ENCODE measurements at places on chromosomes 11 and 22. TPM values are rescaled to one million over a fixed set of nuclear protein-coding genes. Genes with fewer than 3 reads are reported as not detected.

TMEM121B gene
- 1.7 TPM for total RNA-seq

OR52H1 gene
- not detected for total RNA-seq

DNA sequence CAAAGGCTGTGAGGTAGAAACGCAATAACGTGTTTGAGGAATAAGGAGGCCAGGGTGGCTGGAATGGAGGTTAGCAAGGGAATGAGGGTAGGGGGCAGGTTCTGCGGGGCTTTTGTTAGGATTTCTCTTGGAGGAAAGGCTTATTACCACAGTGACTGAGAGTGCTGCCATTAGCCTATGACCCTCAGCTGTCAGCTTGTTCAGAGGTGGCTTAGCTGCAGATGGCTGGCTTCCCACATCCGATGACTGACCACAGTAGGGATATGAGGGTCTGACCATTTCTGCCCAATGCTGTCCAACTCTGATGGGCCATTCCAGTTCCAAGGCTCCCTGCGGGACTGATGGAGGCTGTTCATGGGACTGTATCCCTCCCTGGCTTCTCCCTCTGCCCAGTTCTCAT is 181.8 kb downstream of the MIAT start:
- DNase-seq: no peak
- H3K27ac ChIP-seq: no peak overlapping the region
- no peak overlapping the region for H3K4me3 ChIP-seq
- H3K27me3 ChIP-seq: no peaks in the 10 kb centered on the region
- H3K36me3 ChIP-seq: no peaks in the 10 kb centered on the region

DNA sequence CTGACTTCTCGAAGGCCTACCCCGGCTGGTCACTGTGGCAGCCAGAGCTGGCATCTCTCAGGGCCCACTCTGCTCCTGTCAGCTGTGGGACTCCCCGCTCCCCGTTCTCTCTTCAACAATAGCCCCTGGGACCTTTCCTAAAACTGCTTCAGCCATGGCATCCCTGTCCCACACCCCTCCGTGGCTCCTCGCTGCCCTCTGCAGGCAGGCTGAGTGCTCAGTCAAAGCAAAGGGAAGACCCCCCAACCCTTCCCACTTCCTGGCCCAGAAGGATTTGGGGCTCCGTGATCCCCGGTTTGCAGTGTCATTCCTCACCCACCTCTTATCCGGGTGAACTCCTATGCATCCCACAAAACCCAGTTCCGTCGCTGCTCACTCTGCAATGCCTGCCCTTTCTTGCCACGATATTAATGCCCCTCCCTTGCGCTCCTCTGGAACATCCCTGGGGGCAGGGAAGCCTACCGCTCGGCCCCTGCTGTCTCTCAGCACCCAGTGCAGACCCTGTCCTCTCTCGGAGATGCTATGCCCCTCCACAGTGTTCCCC is 1.6 kb upstream of the TH start:
- H3K27ac ChIP-seq: no peak overlapping the region
- H3K36me3 ChIP-seq: no peaks in the 10 kb centered on the region
- H3K27me3 ChIP-seq: peaks cover 53% of the 10 kb centered on the region

DNA sequence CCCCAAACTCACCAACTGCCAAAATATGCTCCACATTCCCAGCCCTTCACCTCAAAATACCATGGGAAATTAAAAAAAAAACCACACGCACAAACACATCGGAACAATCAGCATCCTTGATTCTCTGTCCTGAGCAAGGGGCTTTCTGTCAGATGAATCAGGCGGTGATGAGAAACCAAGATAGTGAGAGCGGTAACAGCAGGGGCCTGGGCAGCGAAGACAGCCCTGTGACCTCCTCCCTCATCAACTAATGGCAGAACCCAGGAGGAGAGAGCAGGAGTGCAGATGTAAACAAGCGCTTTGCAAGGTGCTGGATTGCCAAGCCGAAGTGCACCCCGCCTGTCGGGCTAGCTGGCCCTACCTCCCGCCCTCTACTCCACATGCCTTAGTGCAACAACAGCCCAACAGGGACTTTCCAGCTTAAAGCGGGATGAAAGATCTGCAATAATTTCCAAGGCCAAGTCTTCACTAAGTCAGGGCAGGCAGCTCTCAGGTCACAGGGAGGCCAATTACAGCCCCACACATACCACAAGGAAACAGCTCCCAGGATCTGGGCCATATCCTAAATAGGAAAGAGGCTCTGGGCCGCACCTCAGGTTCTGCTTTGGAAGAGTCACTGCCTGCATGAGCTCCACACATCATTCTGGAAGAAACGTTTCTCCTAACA is 72.2 kb upstream of the BID start:
- H3K4me3 ChIP-seq: peak overlapping the region; percentile 5
- H3K27ac ChIP-seq: peak overlapping the region; percentile 74
- peaks cover 6% of the 10 kb centered on the region for H3K36me3 ChIP-seq
- no peak for DNase-seq
- H3K4me1 ChIP-seq: peaks cover 30% of the 10 kb centered on the region
- no peaks in the 10 kb centered on the region for H3K27me3 ChIP-seq

- peaks cover 55% of the 10 kb centered on the region for H3K27me3 ChIP-seq
- no peak overlapping the region for H3K4me3 ChIP-seq
- no peak overlapping the region for H3K27ac ChIP-seq
- H3K36me3 ChIP-seq: no peaks in the 10 kb centered on the region
Observed at GRCh38 chr22:49553518-49554295, 274.0 kb downstream of the BRD1 start.

- DNase-seq: no peak
- no peaks in the 10 kb centered on the region for H3K36me3 ChIP-seq
- no peaks in the 10 kb centered on the region for H3K27me3 ChIP-seq
- peak overlapping the region; percentile 16 for H3K27ac ChIP-seq
- H3K4me1 ChIP-seq: peaks cover 28% of the 10 kb centered on the region
Observed at GRCh38 chr11:9703280-9703679, 39.4 kb downstream of the SWAP70 start.

GRCh38 chr11:112588252-112588694 is 327.6 kb upstream of the PLET1 start:
- DNase-seq: no peak
- no peak overlapping the region for H3K27ac ChIP-seq
- H3K4me1 ChIP-seq: peaks cover 4% of the 10 kb centered on the region
- no peaks in the 10 kb centered on the region for H3K36me3 ChIP-seq
- no peak overlapping the region for H3K4me3 ChIP-seq

All from suprapubic skin (tissue), 4 donors.